Mesothelial cell of epicardium (in vitro differentiated cells): ENCODE measurements at places on chromosomes 3 and 15.

- no peak for DNase-seq
Measured at GRCh38 chr3:194984066-194984465, 286.9 kb downstream of the XXYLT1 start.

GRCh38 chr3:72004749-72005292 lies 219.9 kb upstream of the PROK2 start:
- DNase-seq, result no peak

- DNase-seq, result no peak
Measured at GRCh38 chr15:101675015-101675414, 22.8 kb upstream of the TM2D3 start.

GRCh38 chr3:171871392-171872274 lies 28.5 kb downstream of the TMEM212 start:
- DNase-seq, result no peak

GRCh38 chr15:98443526-98443925 lies 204.8 kb upstream of the IGF1R start:
- no peak for DNase-seq

DNA sequence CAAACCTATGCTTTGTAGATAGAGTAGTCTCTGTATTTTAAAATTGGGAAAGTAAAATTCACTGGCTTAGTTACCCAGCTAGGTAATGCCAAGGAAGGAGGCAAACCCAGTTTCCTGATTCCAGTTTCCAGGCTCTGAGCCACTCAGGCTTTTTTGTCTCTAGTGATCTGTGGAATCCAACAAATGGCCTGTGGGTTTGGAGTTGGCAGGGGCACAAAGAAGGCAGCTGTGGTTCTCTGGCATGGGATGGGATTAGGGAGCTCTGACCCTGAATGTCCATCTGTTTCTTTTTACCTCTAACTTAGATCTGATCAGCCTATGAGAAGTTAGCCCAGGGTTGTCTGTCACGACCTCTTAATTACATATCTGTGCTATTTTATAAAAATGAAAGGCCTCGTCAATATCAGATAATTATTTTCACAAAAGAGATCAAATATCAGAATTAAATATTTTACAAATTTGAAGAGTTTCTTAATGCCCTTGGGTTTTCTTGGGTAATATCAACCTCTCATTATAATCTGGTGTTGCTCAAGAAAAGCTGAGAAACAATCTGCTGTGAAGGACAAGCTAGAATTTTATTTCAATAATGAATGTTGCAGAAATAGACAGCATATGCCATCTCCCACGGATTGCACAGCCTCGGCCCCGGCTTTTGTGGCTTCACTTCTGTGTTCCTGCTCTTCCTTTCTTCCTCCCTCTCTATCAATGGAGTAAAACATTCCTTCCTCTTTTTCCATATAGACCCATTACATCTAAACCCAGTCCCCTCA lies 63.7 kb upstream of the DAZL start:
- no peak for DNase-seq

DNA sequence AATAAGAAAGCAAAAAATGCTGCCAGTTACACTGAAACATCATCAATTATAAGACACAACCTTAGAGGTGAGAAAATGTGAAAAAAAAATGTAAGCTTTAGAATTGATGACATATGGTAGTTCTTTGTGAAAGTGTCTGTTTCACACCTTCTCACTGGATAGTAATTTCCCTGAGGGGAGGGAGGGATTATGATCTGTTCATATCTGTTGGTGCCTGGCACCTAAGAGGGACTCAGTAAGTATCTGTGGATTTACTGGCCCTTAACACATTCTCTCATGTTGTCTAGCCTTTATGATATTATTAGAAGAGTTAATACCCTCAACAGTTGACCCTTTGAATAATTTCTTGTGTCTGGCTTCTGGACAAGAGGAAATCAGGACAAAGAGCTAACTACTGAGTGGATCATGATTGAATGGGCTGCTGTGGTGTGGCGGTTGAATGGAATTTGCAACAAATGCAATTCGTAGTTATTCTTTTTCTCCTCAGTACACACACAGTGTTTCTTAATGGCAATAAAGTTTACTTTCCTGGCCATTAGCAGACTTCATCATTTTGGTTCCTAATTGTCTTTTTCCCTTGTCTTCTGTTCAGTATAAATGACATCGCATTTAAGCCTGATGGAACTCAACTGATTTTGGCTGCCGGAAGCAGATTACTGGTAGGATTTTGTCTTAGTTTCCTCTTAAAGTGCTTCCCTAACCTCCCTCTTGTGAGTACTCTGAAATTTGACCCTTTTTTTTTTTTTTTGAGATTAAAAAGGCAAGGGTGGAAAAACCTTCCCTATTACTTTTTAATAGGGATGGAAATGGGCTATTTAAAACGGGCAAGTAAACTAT lies 9.5 kb downstream of the IFT122 start:
- DNase-seq, result no peak

GRCh38 chr3:10462641-10463532 lies 42.5 kb downstream of the ATP2B2 start:
- no peak for DNase-seq

DNA sequence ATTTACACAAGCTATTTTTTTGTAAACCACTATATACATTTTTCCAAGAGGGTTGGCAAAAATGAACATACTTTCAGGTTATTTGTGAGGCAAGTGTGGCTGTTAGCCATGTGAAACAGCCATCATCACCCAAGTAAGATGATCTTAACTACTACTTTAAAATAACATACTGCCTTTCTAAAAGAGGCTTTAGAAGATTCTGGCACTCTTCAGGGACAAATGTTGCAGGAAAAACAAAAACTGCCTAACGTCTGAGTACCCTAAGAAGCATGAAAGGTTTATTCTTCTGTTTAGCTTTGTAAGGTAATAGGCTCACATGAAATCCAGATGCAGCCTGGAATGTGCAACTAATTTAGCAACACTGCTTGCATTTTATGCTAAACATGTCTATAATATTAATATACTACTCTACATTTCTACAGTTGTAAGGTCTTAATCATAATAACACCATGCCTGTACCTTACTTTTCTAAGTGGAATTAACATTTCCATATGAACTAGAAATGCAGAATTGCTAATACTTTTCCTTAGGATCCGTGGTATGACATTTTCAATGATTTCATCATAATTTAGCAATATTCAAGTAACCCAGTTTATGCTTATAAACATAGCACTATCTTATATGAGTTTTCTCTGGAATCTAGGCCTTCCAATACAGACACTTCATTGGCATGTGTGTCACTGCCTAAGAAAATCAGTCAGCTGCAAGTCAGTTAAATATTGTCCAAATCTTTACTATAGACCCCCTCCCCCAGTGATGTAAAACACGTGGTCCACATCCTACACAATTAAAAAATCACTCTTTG lies 4.5 kb upstream of the LSAMP start:
- no peak for DNase-seq

DNA sequence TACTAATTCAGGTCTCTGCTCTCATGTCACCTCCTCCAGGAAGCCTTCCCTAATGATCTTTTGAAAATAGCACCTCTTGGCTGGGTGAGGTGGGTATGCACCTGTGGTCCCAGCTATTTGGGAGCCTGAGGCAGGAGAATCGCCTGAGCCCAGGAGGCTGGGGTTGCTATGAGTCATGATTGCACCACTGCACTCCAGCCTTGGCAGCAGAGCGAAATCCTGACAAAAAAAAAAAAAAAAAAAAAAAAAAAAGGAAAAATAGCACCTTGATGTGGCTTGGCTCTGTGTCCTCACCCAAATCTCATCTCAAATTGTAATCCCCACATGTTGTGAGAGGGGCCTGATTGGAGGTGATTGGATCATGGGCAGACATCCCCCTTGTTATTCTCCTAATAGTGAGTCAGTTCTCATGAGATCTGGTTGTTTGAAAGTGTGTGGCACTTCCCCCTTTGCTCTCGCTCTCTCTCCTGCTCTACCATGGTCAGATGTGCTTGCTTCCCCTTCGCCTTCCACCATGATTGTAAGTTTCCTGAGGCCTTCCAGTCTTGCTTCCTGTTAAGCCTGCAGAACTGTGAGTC lies 11.2 kb upstream of the RNU6-1 start:
- no peak for DNase-seq

GRCh38 chr3:25957026-25957425 lies 167.1 kb downstream of the OXSM start:
- no peak for DNase-seq

DNA sequence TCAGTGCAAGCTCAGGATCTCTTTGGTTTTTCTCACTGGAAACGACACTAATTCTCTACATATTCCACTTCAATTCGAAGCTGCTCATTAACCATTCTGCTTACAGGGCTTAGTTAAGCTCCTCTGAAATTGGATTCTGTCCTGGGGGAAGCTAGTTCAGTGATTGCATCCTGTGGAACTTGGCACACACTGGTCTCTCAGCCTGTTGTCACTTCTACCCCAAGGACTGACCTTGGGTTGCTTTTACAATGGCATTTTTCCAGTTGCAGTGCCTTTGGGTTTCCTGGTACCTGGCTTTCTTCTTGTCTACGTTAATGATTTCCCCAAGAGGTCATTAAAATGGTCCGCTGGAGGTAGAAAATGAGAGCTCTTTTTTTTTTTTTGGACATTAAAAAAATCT lies 33.3 kb upstream of the GABRB3 start:
- no peak for DNase-seq
